ENCODE measurements at places on chromosomes 1 and 21. TPM values are rescaled to one million over a fixed set of nuclear protein-coding genes. Genes with fewer than 3 reads are reported as not detected.

Gene NEK7
- 119 TPM for total RNA-seq

Gene RCAN3
- 14.0 TPM for total RNA-seq

Gene METTL25B
- 35.9 TPM for total RNA-seq

Gene PIGC
- total RNA-seq = 19.1 TPM

Gene CDCA8
- 0.85 TPM for total RNA-seq
